ENCODE measurements at places on chromosomes 5 and 9. TPM values are rescaled to one million over a fixed set of nuclear protein-coding genes. Genes with fewer than 3 reads are reported as not detected.

- H3K27me3 ChIP-seq: no peaks in the 10 kb centered on the region
- no peak for DNase-seq
- peak overlapping the region; percentile 97 for H3K27ac ChIP-seq
These were observed 2.8 kb downstream of the TRAF1 start for GRCh38 chr9:120923620-120924328.

- H3K4me3 ChIP-seq: peak within 1 kb of the TSS; percentile 98
- H3K27me3 ChIP-seq: no peaks in the 10 kb centered on the region
- peak within 1 kb of the TSS; percentile 91 for H3K27ac ChIP-seq
- DNase-seq: peak; percentile 92
- H3K4me1 ChIP-seq: peaks cover 29% of the 10 kb centered on the region
These were observed at the start of gene NR3C1 for GRCh38 chr5:143403593-143404415. Gene NR3C1, minus strand, starts transcription at chr5:143403686. Its CDS starts 2,847 bp downstream, at chr5:143400839.

GRCh38 chr5:143114481-143114880 is 289.0 kb downstream of the NR3C1 start:
- no peaks in the 10 kb centered on the region for H3K27me3 ChIP-seq
- H3K36me3 ChIP-seq: no peaks in the 10 kb centered on the region
- no peak overlapping the region for H3K27ac ChIP-seq
- H3K4me1 ChIP-seq: no peaks in the 10 kb centered on the region
- no peak overlapping the region for H3K4me3 ChIP-seq

- no peak overlapping the region for H3K27ac ChIP-seq
- no peaks in the 10 kb centered on the region for H3K27me3 ChIP-seq
- DNase-seq: no peak
- no peak overlapping the region for H3K4me3 ChIP-seq
- peaks cover 36% of the 10 kb centered on the region for H3K36me3 ChIP-seq
- no peaks in the 10 kb centered on the region for H3K4me1 ChIP-seq
These were observed 41.7 kb downstream of the B4GALT1 start for GRCh38 chr9:33125461-33125860.

- DNase-seq: no peak
- no peak overlapping the region for H3K27ac ChIP-seq
- H3K4me1 ChIP-seq: no peaks in the 10 kb centered on the region
- H3K36me3 ChIP-seq: no peaks in the 10 kb centered on the region
These were observed 567.4 kb downstream of the PRR16 start for GRCh38 chr5:121031491-121031890.

GRCh38 chr9:6272229-6272598 is 56.0 kb upstream of the TPD52L3 start:
- H3K4me1 ChIP-seq: no peaks in the 10 kb centered on the region
- no peak overlapping the region for H3K4me3 ChIP-seq
- no peaks in the 10 kb centered on the region for H3K27me3 ChIP-seq
- H3K27ac ChIP-seq: no peak overlapping the region
- H3K36me3 ChIP-seq: no peaks in the 10 kb centered on the region

DNA sequence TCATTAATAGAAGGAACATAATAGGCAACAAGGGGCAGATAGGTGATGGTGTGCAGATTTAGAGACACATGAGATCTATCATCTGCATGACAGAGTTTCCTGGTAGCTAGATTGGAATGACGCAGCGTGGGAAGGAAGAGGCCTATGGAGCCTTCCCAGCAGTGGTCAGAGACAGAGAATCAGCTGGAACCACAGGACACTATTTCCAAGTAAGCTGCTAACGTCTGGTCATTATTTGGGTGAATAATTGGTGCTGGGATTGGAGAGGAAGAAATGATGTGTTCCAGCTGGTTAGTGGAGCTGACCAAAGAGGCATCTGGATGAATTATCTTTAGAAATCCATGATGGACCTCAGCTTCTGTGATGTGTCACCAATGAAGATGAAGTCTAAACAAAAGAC is 91.2 kb upstream of the PRR16 start:
- no peaks in the 10 kb centered on the region for H3K27me3 ChIP-seq
- no peak overlapping the region for H3K4me3 ChIP-seq
- no peaks in the 10 kb centered on the region for H3K36me3 ChIP-seq
- no peaks in the 10 kb centered on the region for H3K4me1 ChIP-seq

DNA sequence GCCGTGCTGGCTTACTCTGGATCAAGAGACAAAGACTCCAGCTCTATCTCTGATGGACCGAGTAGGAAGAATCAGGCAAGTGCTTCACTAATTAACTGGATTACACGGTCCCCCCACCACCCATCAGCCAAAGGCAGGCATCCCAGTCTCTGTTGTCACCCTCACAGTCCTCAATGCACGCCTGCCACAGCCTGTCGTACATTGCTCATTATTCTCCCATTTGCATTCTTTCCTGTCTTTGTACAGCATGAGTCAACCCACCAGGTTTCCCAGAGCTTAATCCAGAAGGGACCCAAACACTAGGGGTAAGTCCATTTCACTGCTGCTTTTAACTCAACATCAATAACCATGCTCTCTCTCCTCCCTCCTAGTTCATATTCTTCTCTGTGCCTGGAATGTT is 44.4 kb downstream of the PCA3 start:
- no peaks in the 10 kb centered on the region for H3K27me3 ChIP-seq
- H3K36me3 ChIP-seq: no peaks in the 10 kb centered on the region
- DNase-seq: no peak
- H3K4me3 ChIP-seq: no peak overlapping the region
- H3K27ac ChIP-seq: no peak overlapping the region

DNA sequence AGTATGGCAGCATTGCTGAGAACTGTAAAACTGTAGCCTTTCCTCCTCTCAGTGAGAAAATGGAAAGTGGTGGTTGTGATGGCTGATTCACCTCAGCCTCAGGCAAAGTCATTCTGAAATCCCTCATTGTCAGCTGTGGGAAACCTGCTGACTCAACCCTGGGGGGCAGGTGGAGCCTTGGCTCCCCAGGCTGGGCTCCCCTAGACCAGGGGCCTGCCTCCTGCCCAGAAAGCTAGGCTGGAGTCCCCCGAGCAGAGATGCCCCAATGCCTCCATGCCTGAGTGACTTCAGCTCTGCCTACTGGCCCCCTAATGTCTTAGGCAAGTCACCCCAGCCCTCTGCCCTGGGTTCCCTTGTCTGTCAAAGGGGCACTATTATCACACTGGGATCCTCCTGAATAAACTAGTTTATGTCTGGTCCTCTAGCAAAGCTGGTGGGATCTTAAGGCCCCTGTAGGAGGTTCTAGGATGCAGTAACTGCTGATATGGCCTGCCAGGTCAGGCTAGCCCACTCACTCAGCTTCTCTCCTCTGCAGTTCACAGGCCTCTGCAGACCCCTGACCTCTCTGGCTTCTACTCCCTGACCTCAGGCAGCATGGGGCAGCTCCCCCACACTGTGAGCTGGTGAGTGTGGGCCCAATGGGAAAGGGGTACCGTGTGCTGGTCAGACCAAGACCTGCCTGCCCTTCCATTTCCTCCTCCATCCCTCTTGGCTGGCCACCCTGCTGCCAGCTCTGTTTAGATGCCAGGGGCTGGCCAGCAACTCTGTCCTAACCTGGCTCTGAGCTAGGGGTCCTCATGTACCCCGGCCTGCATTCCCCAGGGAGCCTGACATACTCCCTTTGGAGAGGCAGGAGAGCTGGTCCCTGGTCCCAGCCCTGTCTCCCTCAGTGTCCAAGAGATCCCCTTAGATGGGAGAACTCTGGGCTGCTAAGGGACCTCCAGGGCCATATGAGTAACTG is 24.2 kb downstream of the TCF7 start:
- no peak overlapping the region for H3K4me3 ChIP-seq
- H3K27me3 ChIP-seq: no peaks in the 10 kb centered on the region
- DNase-seq: no peak
- peak overlapping the region; percentile 97 for H3K27ac ChIP-seq

GRCh38 chr5:4100739-4101138 is 505.1 kb downstream of the IRX1 start:
- DNase-seq: no peak
- no peak overlapping the region for H3K4me3 ChIP-seq
- H3K27me3 ChIP-seq: no peaks in the 10 kb centered on the region
- no peaks in the 10 kb centered on the region for H3K36me3 ChIP-seq
- no peaks in the 10 kb centered on the region for H3K4me1 ChIP-seq

DNA sequence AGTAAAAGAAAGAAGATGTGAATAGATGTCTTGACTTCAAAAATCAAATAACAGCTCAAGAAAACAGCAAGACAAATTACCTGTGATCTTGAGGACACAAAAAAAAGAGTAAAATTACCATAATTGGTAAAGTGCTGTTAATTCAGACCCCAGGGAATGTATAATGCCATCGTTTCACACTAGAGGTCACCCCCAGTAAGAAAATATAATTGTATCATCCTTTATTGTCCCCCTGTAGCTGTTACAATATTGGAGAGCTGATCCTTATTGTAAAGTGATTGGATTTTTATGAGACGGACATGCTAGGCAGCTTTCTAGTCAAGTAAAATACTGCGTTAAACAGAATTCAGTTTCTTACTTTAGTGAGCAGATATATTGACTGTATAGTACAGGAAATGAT is 377.0 kb downstream of the TLE1 start:
- DNase-seq: no peak
- no peaks in the 10 kb centered on the region for H3K27me3 ChIP-seq
- no peaks in the 10 kb centered on the region for H3K4me1 ChIP-seq
- H3K4me3 ChIP-seq: no peak overlapping the region
- no peak overlapping the region for H3K27ac ChIP-seq

DNA sequence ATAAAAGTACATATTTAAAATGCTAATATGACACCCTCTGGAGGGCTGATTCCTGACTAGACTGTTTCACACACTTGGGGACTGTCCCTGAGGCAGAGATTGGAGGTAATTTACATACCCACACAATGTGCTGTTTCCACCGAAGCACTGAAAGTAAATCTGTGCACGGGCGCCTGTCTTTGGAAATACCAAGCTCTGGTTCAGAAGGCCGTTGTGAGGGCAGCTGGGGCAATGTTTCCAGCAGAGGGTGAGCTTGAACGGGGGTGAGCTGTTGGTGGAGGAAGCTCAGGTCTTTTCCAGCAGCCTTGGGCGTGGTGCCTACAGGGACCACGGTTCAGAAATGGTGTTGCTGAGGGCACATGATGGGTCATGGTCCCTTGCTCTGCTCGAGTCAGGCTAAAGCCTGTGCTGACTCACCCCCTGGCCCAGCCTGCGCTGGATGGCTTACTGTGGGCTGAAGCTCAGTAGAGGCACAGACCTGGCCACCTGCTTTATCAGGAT is 25.8 kb upstream of the HMCN2 start:
- H3K27me3 ChIP-seq: no peaks in the 10 kb centered on the region
- H3K36me3 ChIP-seq: no peaks in the 10 kb centered on the region
- H3K4me1 ChIP-seq: peaks cover 7% of the 10 kb centered on the region
- no peak overlapping the region for H3K4me3 ChIP-seq

DNA sequence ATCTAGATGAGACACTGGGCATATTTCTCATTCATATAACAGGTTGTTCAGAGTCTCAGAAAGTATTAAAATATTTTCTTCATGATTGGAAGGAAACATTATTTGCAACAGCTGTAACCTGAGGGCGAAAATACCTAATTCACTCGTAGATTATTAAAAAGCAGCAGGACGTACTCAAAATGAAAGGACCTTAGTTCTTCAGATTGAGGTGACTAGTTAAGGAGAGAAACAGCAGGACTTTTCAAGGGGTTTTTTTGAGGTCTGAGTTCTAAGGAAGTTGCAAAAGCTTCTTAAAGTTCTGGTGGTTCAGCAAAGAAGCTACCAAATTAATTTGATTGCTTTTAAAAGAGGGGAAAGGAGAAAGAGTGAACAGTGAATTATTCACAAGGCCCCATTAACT is 174.9 kb downstream of the TMEM161B start:
- no peak for DNase-seq
- no peak overlapping the region for H3K4me3 ChIP-seq
- no peaks in the 10 kb centered on the region for H3K4me1 ChIP-seq
- H3K36me3 ChIP-seq: no peaks in the 10 kb centered on the region
- H3K27ac ChIP-seq: no peak overlapping the region

- no peaks in the 10 kb centered on the region for H3K36me3 ChIP-seq
- DNase-seq: no peak
- H3K27ac ChIP-seq: no peak overlapping the region
- H3K4me1 ChIP-seq: peaks cover 32% of the 10 kb centered on the region
- H3K4me3 ChIP-seq: no peak overlapping the region
These were observed 558.6 kb upstream of the SGCD start for GRCh38 chr5:155768332-155768731.

- DNase-seq: no peak
- no peak overlapping the region for H3K27ac ChIP-seq
- no peaks in the 10 kb centered on the region for H3K4me1 ChIP-seq
- no peak overlapping the region for H3K4me3 ChIP-seq
- peaks cover 3% of the 10 kb centered on the region for H3K27me3 ChIP-seq
These were observed 74.9 kb downstream of the GTF3C4 start for GRCh38 chr9:132744881-132745755.

DNA sequence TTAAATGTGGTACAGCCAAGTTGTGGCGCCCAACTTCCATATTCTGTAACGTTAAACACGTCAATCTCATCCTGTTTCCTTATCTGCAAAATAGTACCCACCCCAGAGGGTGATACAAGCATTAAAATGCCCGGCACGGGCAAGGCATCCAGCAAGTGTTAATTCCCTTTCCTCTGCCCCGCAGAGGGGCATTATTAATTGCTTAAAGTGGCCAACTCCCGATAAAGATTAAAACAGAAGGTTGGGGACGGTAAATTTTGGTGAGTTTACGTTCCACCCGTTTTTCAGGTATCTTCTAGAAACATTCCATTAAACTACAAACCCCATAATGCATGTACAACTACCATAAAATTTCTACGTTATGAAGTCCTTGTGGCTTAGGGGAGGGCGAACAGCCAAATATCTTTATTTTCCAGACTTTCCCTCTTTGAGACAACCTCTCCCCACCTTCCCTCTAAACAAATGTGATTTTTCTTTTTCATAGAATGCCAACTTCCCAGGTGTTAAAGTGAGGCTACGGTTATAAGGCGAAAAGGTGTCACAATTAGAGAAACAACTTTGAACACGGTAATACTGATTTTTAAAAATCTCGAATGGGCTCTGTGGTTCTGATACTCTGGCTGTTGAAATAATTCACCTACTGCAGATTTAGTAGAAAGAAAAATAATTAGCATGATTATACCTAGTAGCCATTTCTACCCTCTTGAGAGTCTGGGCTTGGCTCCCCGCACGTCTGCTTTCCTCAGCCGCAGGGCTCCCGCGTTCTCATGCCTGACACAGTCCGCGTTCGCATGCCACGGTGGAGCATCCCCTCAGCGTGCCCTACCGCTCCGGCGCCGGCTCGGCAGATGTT is 1.2 kb upstream of the GPBP1 start:
- H3K36me3 ChIP-seq: peaks cover 9% of the 10 kb centered on the region
- DNase-seq: peak; percentile 53
- peak overlapping the region; percentile 99 for H3K27ac ChIP-seq

GRCh38 chr9:114745879-114746550 is 59.8 kb downstream of the TNFSF15 start:
- no peaks in the 10 kb centered on the region for H3K27me3 ChIP-seq
- no peak overlapping the region for H3K27ac ChIP-seq
- H3K36me3 ChIP-seq: no peaks in the 10 kb centered on the region
- no peak for DNase-seq
- H3K4me3 ChIP-seq: no peak overlapping the region
- H3K4me1 ChIP-seq: no peaks in the 10 kb centered on the region

GRCh38 chr5:41507501-41507900 is 2.9 kb downstream of the PLCXD3 start:
- no peaks in the 10 kb centered on the region for H3K27me3 ChIP-seq
- DNase-seq: no peak

GRCh38 chr5:9523090-9523823 is 22.6 kb downstream of the SEMA5A start:
- H3K36me3 ChIP-seq: no peaks in the 10 kb centered on the region
- no peak for DNase-seq
- no peak overlapping the region for H3K27ac ChIP-seq
- no peaks in the 10 kb centered on the region for H3K4me1 ChIP-seq

UAP1L1 gene
- 11.6 TPM for total RNA-seq

PIP5KL1 gene
- 1.4 TPM for total RNA-seq

KLHL3 gene
- total RNA-seq: 45.9 TPM

ATOX1 gene
- total RNA-seq: 18.5 TPM

TMEM215 gene
- total RNA-seq: not detected

GABRB2 gene
- not detected for total RNA-seq

FAM240B gene
- not detected for total RNA-seq
